ENCODE measurements at places on chromosomes 2 and 18.

GRCh38 chr2:187541086-187542085 lies 12.8 kb downstream of the TFPI start:
- no peak for DNase-seq

DNA sequence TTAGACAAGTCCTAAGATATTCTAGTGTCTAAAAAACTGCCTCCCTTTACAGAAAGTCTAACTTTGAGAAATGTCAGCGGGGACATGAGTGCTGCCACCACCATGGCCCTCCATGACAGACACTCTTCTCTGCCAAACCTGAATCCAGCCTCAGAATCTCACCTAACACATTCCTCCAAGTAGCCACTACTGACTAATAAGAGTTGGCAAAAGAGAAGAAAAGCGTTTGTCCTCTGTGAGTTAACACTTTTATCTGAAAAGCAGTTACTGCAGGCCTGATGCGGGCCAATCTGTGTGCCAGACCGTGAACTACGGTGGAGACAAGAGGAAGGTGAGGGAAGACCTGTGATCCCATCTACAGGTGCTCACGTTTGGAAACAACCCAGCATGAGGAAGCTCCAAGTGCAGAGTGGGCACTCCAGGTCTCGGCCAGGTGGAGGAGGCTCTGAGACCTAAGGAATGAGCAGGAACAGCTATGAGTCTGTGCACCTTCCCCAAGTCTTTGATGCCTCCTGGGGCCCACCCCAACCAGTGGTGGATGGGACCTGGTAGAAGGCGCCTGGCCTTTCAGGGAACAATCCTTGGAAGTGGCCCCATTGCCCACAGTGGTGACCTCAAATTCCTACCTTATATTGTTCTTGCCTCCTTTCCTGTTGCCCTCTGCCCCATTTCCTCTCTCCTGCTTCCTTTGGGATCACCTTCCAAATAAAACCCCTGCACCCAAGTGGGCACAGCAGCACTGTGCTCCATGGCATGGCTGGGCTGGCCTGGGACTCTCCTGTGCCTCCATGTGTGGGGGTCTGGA lies 91.6 kb downstream of the BIN1 start:
- no peak for DNase-seq

DNA sequence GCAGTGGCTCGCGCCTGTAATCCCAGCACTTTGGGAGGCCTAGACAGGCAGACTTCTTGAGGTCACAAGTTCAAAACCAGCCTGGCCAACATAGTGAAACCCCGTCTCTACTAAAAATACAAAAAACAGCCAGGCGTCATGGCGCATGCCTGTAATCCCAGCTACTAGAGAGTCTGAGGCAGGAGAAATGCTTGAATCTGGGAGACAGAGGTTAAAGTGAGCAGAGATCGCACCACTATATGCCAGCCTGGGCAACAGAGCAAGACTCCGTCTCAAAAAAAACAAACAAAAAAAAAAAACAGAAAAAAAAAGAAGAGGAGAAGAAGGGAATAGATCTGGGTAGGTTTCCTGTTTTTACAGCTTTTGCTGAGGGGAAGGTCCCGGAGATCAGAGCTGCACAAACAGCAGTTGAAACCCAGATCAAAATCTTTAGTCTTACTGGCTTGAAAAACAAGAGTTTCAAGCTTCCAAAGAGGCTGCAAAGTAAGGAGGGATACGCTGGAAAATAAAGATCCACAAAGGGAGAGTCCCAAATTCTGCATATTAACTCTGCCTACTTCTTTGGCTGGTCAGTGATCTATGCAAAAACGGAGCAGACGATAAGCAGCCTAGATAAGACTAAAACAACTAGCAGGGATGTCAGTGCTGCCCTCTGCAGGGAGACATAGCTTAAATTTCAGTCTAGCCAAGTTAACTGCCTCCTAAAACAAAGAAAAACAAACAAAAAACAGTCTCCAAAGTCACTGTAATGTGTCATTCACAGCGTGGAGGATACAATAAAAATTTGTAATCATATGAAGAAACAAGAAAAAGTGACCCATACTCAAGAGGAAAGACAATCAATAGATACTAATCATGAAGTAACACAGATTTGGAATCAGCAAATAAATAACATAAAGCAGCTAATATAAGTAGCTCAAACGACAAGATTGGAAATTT lies 74.1 kb downstream of the TLK1 start:
- no peak for DNase-seq

DNA sequence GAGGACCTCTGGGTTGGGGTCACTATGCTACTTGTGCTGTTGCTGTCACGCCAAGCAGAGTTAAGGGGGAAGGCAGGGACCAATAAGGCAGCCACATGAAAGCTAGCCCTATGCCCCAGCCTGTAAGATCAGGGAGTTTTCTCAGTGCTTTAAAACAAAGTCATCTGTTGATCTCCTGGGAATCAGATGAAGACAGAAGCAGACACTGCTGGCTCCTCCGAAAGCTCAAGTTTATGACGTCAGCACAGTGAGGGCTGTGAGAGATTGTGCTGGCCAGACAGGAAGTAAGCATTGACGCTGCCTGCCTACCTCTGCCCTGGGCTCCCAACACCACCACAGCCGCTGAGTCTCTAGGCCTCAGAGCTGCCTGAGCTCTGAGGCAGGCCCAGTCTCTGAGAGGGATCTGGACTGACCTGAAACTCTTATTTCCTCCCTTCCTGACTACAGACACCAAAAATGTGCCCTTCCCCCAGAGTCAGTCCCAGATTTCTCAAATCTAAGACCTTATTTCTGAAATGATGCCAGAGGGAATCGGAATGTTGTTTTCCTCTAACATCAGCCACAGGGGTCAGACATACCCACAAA lies 118.1 kb upstream of the EPAS1 start:
- DNase-seq, result no peak

GRCh38 chr2:111030260-111030891 lies 90.3 kb upstream of the BCL2L11 start:
- no peak for DNase-seq

DNA sequence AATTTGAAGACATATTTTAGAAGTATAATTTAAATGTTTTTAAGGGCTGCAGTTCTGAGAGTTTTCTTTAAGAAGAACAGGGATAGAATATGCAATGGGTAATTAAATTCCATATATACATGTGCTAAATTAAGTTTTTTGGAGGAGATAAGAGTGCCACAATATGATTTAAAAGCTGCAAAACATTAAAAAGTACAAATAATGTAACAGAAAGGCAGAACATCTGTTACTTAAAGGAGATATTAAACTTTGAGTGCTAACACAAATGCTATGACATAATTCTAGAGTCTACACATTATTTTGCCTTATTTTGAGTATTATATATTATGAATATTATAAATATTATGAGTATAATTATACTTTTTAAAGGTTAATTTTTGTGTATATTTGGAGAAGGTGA lies 102.4 kb downstream of the PARD3B start:
- no peak for DNase-seq

DNA sequence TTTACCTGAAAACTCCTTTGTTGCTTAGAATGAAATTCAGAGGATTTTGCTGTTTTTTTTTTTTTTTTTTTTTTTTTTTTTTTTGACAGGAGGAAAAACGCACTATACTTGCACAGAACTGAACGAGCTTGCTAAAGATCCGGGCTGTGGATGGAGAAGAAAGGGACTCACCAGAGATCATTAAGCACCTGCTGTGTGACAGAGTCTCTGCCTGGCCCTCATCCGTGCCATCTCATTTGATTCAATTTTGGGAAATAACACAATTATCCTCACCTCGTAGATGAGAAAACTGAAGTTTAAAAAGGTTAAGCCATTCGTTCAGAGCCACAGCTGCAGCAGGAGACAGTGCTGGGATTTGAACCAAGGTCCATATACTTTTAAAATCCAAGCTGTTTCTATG lies 775.4 kb upstream of the ID2 start:
- no peak for DNase-seq

- no peak for DNase-seq
Measured at GRCh38 chr2:185738679-185739472, at the start of gene FSIP2. FSIP2 (plus strand) TSS chr2:185738804; CDS start chr2:185738895, 91 bp downstream.

GRCh38 chr2:45844796-45845457 lies 193.5 kb downstream of the PRKCE start:
- DNase-seq, result no peak

DNA sequence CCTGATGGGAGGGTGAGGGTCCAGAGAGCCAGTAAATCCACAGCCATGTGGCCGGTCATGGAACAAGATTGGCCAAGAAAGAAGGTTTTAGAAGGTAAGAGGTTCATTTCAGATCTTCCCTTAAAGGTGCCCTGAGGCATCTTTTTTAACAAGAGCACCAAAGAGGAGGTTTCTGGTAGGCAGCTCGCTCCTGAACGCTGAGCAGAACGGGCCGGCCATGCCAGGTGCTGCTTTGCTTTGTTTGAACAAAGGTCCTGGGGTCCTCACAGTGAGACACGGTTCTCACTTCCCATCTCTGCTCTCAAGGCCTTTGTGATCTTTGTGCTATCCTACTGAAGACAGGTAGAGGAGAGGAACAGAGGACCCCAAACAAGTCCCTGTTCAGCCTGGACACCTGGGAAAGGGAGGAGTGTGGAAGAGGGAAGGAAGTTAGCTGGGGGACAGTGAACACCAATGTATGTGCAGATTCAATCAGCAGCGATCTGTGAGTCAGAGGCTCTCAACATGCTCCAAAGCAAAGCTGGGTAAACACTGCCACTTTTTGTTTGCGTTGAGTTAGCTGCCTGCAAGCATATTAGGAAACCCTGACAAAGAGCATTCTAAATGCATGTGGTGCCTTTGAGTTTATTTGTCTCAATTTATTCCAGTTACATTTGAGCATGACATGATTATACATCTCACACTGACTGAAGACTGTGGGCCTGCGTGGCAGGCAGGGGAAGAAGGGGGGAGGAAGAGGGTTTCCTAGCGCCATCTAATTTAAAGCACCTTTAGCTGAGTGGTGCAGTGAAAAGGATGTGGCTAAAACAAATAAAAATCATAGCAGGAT lies 102.4 kb downstream of the ASB1 start:
- no peak for DNase-seq

GRCh38 chr2:159086342-159086741 lies 117.9 kb downstream of the TANC1 start:
- DNase-seq, result no peak

GRCh38 chr2:19484736-19485135 lies 126.3 kb upstream of the OSR1 start:
- DNase-seq, result no peak

DNA sequence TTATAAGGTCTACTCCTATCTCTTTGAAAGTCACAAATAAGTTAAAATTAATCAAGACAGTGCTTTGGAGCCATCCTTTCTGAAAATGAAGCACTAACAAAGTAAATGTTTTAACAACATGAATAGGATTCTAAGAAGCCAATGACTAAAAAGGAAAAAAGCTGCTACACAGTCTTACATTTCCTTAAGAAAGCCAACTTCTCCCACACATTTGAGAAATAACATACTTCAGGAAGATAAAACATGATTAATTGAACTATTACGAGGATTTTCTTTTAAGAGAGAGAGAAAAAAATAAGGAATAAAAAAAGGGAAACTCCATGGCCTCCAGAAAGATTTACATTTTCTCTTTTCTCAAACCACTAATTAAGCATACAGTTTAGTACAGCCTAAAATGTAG lies 113.1 kb downstream of the GCA start:
- DNase-seq, result no peak

GRCh38 chr2:173997753-173998152 lies 32.6 kb upstream of the SP3 start:
- DNase-seq, result no peak

GRCh38 chr2:240893363-240893844 lies 2.6 kb downstream of the MAB21L4 start:
- no peak for DNase-seq

DNA sequence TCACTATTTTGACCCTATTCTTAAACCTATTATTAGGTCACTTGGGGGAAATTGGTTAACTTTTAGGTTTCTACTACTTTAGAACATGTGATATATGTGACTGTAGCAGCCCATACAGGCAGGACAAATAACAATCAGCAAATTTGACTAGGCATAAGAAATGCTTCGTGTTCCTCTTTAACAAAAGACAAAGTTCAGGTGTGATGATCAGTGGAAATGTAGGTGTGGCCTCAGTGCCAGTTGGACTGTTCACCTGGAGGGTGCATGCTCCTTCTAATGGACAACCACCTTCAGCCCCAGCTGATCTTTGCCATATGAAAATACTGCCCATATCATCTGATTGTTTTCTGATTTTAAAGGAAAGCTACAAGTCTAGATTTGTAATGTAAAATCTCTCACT lies 6.4 kb downstream of the PDK1 start:
- DNase-seq, result no peak

DNA sequence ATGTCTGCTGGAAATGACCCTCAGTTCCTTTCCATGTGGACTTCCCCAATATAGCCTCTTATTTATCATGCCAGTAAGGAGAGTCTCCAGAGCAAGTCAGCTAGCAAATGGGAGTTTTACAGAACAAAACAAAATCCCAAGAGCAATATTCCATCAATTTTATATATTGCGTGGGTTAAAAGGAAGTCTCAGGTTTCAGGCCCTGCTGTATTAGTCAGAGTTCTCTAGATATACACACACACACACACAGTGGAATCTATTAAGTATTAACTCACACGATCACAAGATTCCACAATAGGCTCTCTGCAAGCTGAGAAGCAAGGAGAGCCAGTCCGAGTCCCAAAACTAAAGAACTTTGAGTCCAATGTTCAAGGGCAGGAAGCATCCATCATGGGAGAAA lies 102.8 kb upstream of the MAP2 start:
- DNase-seq, result no peak

DNA sequence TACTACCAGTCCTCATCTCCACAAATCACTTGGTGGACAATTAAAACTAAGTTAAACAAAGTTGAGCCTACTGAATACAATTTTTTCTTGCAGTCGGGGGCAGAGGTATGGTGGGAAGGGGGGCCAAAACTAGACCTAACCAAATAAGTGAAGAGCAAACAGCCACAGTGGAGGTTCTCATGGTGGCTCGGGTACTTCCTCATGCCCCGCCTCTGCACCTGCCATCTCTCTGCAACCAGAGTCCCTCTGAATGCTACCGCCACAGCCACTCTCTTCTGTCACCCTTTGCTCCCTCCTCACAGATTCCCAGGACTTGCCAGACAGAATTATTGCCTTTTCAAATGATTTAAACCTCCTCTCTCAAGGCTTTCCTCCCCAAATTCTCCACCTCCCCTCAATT lies 204.2 kb downstream of the TMEM247 start:
- DNase-seq, result no peak

- no peak for DNase-seq
Measured at GRCh38 chr2:179619947-179620467, 241.4 kb downstream of the ZNF385B start.

GRCh38 chr2:47009253-47009767 lies 93.7 kb upstream of the MCFD2 start:
- no peak for DNase-seq

- no peak for DNase-seq
Measured at GRCh38 chr2:218214116-218214515, 2.9 kb upstream of the ARPC2 start.

Measured in SIG-M5 (cell line).